ENCODE measurements at places on chromosomes 5 and 9.

- peak; percentile 97 for DNase-seq
Observed at GRCh38 chr5:27472000-27472763, 433.8 kb upstream of the CDH9 start.

- no peak for DNase-seq
Observed at GRCh38 chr5:179730852-179731251, 1.8 kb upstream of the MAML1 start.

DNA sequence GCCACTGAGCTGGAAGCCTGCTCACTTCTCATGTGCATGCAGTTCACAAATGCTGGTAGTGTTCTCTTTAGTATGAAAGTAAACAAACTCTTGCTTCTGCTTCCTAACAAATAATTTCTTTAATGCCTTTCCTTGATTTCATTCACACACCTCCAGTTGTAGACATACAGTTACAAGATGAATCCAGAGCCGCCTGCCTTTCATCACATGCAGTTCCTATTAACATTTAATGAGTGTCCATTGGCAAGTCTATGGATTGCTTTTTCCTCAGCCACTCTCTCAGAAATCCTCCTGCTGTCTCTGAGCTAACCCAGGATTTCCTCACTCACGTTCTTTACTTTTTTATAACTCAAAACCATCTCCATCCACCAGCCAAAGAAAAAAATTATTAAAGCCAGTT is 408.6 kb downstream of the BNC2 start:
- DNase-seq, result no peak

GRCh38 chr5:98415663-98416062 is 357.8 kb upstream of the RGMB start:
- DNase-seq, result no peak

DNA sequence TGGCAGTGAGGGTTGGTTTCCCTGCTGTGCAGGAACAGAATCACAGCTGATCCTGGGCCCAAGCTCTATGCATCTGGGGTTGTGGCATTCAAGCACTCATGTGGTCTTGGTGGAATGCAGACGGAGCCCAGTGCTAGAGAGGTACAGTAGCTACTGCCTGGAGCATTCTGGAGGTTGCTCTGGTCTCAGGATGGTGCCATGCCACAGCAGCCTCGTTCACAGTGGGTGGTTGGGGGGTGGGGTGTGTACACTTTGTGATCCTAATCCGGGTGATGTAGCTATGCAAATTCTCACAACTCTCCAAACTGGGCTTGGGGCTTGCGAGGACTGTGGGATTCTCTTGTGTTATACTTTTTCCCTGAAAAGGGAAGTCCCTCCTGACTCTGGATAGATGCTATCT is 45.2 kb downstream of the FGD3 start:
- DNase-seq, result peak; percentile 75

- peak; percentile 79 for DNase-seq
Observed at GRCh38 chr9:134551644-134552348, 89.8 kb upstream of the COL5A1 start.

GRCh38 chr5:119255571-119256356 is 100.1 kb upstream of the TNFAIP8 start:
- peak; percentile 91 for DNase-seq

GRCh38 chr5:55510523-55510880 is 24.3 kb downstream of the PLPP1 start:
- DNase-seq, result no peak

GRCh38 chr9:116387934-116388698 is 234.5 kb downstream of the PAPPA start:
- no peak for DNase-seq

- DNase-seq, result peak; percentile 79
Observed at GRCh38 chr5:122907276-122907675, 61.9 kb downstream of the SNX24 start.

DNA sequence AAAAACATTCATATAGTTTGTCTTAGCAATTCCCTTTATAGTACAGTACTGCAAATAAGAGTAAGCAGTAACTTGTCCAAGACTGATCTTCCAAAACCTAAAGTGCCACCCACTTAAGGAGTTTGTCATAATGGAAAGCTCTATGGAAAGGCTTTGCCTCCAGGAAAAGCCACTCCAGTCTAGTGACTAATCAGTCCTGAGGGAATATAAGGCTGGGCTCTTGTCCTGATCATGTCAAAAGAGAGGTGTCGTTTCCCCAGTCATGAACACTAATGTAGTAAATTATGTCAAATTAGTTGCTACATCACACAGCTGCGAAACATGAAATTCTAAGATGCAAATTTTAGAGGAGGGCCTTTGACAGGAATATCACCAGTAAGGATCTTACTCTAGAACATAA is 271.6 kb downstream of the GABRB2 start:
- no peak for DNase-seq

- DNase-seq, result no peak
Observed at GRCh38 chr9:110255034-110255462, 1.3 kb downstream of the TXN start.

GRCh38 chr9:130323051-130323745 is 57.6 kb downstream of the HMCN2 start:
- no peak for DNase-seq

DNA sequence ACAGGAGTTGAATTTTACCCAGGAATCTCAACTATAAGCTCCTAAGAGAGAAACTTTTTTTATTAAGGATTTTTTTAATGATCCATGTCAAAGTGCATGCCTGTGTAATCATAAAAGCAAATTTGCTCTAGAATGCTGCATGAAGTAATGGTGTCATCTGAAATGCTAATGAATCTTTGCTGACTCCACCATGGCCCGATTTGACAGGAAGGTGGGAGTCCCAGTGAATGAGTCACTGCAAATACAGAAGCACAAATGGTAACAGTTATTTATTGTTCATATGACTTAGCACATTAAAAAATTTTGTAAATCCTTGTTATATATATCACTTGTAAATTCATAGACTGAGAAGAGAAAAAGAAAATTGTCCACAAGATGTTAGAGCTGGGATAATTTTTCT is 341.3 kb downstream of the RASEF start:
- no peak for DNase-seq

DNA sequence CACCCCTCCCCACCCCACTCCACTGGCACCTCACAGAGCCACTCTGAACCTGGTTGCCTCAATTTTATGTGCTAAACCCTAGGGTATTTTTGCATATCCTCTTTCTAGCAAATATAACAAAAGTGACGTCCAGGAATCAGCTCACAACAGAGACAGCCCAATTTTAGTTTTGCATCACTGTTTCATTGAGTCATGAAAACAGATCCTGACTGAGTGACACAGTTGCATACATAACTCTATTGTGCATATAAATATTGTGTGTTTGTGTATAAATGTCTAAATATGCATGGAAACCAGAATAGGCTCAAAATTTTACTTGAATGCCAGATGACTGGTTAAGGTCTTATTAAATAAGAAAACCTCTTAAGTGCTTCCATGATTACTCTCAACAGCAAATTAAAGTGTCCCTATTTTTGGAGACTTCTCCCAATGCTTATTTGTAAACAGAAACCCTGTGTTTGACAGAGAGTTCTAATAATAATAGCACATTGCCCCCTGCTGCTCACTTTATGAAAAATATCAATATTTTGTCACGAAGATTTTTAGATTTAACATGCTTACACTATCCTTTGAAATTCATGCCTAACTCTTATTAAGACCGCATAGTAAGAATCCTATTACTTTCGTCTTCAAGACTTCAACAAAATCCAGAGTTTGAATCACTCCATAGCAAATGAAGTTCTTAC is 75.5 kb upstream of the PRRC1 start:
- DNase-seq, result no peak

DNA sequence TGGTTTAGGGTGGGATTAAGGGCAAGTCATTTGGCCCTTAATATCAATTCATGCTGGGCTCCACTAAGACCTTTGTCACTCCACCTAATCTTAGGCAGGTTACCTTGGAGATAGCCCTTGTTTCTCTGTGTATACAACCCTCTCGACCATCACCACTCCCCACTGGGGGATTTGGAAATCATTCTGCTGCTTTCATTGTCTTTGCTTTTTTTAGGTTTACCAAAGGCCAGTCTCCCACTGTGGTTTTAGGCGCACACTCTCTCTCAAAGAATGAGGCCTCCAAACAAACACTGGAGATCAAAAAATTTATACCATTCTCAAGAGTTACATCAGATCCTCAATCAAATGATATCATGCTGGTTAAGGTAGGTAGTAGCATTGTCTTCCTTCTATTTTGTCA is 6.2 kb downstream of the GZMK start:
- no peak for DNase-seq

- DNase-seq, result no peak
Observed at GRCh38 chr5:176817369-176817840, 7.0 kb downstream of the UNC5A start.

GRCh38 chr5:15850939-15851341 is 328.7 kb downstream of the MARCHF11 start:
- no peak for DNase-seq

DNA sequence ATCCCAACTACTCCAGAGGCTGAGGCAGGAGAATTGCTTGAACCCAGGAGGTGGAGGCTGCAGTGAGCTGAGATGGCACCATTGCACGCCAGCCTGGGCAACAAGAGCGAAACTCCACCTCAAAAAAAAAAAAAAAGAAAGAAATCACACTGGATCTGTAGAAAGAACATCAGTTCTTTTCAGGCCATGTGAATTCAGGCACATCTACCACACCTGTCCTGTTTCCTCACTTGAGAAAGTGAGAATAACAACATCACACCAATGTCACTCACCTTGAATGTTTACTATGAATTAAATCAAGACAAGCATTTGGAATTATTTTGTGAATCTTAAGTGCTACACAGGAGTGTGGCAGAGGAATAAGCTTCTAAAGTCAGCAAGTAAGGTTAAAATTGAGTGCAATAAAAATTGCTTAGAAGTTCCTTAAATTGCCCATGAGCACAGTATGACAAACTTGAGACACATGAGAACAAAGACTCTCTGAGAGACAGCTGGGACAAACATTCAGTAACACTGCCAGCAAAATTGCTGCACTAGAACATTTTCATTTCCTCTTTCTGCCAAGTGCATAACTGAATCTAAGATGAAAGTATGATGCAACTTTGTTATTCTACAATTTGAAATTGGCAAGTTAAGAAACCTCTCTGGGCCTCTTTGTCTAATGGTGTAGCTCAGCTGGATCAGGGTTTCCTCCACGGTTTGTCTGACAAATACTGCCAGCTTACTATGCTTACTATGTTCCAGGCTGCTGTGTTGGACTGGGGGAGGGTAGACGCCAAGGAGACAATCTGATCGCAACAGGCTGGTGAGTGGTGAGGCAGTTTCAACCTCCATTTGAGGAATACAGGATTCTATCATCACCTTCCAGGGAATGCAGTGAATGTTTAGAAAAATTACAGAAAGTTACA is 1.9 kb upstream of the RIC1 start:
- no peak for DNase-seq

- no peak for DNase-seq
Observed at GRCh38 chr9:133886563-133887501, 105.3 kb downstream of the VAV2 start.

DNA sequence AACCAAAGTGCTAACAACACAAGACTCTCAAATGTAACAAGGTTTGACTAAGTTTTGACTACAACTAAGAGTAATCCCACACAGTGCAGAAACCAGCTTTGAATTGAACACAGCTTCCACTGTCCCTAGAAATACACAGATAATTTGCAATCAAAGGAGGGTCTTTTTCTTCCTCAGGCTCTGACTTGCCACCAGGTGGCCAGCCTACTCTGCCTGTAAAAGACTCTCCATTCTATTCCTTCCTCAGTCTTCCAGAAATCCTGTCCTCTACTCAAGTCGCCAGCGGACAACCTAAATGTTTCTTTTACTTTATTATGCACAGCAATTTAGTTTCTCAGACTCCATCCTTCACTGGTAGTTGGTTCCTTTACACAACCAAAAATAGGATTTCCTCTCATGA is 32.2 kb upstream of the MCTP1 start:
- DNase-seq, result peak; percentile 20

DNA sequence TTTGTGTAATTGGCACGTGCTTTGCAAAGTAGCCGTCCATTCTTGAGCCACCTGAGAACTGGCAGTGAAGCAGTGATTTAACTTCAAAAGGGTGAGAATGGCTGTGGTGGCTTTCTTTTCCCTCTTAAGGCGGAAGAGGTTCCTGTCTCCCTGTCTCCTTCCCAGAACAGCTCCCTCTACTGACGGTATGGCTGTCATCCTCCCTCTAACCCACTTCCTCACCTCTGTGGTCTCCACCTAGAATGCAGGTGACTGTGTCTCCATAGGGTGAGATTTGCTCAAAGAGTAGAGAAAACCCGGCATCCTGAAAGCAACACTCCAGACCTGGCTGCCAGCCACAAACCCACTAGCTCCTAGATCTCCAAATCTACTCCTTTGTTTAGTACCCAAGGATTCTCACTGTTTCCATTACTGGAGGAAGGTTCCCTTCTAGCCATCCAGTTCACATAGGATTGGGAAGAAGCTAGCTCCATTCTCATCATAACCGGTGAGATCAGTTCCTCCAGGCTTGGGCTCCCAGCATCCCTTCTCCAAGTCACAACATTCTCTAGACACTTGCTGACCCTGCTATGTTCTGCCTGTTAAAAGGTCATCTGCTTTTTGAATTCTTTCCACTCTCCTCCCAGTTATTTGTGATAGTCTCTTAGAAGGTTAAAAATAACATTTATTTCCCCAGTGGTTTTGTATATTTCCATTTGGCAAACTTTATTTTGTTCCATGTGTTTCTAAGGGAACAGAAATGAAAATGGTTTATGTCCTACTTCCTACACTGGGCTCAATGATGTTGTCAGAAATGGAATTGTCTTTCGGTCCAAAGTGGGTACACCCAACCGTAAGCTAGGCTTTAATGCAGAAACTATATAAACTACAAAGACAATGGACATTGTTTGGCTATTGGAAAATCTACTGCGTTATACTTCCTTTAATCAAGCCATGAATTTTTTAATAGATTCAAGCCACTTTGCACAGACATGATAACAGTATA is 269.4 kb downstream of the CWC27 start:
- peak; percentile 86 for DNase-seq

GRCh38 chr9:37784291-37784615 is 611 bp downstream of the EXOSC3 start:
- DNase-seq, result no peak
